ENCODE measurements at places on chromosomes 6 and 20.
A peak's percentile ranks its signal among the peaks of the same experiment; 100 is the strongest.

DNA sequence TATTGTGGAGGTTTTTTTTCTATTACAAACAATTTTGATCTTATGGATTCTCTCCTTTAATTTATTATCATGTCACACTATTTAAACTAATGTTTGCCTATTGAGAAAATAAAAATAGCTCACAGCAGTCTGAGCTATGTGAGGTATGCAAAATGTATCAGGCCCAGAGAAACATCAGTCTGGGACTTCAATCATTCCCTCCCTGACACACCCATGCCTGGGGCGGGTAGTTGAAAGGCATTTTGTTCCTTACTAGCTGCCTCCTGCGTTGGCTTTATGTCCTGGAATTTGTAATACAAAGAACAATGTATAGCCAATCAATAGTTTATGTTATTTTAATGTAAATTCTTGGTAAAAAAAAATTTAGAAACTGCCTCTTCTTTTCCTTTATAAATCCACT lies 403.3 kb downstream of the EPM2A start:
- DNase-seq: no peak

DNA sequence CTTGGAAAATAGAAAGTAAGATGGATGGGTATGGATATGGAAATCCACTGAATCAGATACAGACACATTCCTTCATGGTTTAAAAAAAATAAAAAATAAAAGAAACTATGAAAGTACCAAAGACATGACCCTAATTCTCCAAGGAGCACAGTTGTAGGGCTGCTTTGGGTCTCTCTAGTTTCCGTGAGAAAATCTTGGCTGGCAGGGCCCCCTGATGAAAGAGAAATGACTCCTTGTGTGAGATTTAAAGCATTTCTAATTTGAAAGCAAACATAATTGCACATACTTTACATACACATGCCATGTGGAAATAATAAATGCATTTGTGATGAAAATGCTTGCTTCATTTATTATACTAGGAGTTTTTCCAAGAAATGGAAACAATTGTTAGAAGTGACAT lies 593.9 kb upstream of the BTBD3 start:
- no peak for DNase-seq

GRCh38 chr6:165695722-165696515 lies 32.9 kb upstream of the PDE10A start:
- DNase-seq: no peak

GRCh38 chr6:71457929-71458328 lies 169.3 kb downstream of the OGFRL1 start:
- DNase-seq: no peak

GRCh38 chr6:52962701-52963100 lies 32.4 kb downstream of the GSTA4 start:
- no peak for DNase-seq

DNA sequence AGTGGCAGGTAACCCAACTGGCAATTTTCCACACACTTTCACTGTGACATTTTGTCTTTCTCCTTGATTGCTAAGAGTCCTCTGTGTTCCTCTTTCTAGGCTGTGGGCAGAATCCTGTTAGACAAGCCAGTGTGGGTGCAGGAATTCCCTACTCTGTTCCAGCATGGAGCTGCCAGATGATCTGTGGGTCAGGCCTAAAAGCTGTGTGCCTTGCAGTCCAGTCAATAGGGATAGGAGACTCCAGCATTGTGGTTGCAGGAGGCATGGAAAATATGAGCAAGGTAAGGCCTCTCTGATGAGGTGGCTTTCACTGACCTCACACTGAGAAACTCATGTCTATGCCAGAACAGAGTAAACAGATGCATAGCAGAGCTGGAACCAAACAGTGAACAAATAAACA lies 5.1 kb downstream of the ACAT2 start:
- no peak for DNase-seq

GRCh38 chr6:46521464-46521971 lies 30.3 kb upstream of the RCAN2 start:
- DNase-seq: no peak

GRCh38 chr6:108164815-108165706 lies 761 bp upstream of the NR2E1 start:
- DNase-seq: no peak

DNA sequence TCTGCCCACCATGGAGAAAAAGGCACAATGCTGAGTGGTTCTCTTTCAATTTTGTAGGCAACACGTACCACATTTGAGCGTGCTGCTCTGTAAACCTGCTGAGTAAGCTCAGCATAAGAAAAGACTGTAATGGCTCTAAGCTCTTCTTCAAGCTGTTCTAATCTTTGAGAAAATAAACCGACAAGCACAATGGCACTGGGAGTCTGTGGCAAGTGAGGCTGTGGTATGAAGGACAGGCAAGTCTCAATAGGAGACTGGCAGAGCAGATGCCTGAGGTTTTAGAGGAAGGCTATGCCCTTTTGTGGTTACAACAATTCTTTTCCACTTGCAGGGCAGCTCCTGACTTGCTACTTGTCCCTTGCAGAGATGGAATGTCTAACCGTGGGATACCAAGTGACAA lies 136.7 kb upstream of the EXOC2 start:
- no peak for DNase-seq

- no peak for DNase-seq
Measured at GRCh38 chr6:37483252-37483901, 16.3 kb downstream of the CCDC167 start.

DNA sequence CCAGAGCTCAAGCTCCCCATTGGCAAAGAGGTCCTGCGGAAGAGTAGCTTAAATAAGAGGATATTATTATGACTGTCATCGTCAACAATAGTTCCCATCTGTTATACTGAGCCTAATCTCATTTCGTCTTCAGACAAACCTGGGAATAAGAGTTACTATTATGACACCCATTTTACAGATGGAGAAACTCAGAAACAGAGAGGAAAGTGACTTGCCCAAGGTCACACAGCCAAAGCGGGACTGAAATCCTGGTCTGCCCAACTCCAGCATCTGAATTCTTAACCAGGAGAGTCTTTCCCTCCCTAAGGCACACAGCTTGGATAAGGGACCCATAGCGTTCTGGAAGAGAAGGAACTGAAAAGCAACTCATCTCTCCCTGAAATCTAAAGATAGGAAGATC lies 23.4 kb downstream of the PTGIS start:
- DNase-seq: no peak

DNA sequence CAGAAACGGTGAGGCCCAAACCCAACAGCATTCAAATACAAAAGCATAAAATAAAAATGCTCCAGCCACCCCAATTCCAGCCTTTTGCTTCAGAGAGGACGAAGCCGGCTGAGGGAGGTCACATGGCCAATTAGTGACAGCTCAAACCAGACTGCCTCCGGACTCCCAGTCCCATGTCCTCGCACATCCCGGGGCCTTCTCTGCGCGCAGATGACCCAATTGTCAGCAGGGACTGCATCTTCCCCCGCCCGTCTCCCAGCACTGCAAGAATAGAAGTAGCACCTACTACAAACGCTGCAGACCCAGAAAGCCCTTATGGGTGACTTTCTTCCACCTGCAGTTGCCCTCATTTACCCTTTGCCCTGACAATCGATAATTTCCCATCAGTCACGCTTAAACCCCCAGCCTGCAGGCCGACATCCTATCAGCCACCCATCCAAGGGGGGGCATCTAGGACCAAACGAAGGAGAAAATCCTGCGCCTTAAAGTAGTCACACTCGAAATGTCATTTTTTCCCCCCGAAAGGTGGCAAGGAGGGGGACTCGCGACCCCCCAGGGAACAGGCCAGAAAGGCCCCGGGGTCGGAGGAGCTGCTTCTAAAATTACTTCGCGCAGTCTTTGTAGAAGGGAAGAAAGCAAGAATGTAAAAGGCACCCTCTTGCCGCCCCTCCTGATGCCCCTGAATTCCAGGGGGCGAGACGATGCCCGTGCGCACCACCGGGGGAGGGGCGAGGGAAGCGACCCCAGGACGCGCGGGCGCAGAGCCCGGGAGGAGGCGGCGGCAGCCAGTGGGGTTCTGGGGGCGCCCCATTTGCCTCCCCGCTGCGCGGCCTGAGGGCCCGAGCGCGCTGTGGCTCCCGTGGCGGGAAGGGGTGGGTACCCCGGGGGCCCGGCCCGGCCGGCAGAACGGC lies 792 bp downstream of the SLC23A2 start:
- DNase-seq: peak; percentile 42

DNA sequence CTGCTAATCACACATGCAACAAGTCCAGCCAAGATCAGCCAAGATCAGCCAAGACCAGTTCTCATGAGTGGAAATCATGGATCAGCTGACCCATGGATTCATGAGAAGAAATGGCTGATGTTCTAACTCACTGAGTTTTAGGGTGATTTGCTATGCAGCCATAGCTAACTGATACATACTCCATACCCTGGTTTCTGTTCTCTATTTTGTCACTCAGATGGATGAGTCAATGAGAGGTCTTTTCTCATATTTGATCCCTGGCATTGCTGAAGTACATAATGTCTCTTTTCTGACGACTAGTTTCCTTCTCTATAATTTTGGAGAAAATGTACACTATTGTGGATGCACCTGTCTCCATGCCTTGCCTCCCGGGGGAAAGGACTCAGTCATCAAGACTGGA lies 118.4 kb upstream of the LY86 start:
- no peak for DNase-seq

GRCh38 chr6:81511423-81511822 lies 241.1 kb downstream of the TENT5A start:
- DNase-seq: no peak

DNA sequence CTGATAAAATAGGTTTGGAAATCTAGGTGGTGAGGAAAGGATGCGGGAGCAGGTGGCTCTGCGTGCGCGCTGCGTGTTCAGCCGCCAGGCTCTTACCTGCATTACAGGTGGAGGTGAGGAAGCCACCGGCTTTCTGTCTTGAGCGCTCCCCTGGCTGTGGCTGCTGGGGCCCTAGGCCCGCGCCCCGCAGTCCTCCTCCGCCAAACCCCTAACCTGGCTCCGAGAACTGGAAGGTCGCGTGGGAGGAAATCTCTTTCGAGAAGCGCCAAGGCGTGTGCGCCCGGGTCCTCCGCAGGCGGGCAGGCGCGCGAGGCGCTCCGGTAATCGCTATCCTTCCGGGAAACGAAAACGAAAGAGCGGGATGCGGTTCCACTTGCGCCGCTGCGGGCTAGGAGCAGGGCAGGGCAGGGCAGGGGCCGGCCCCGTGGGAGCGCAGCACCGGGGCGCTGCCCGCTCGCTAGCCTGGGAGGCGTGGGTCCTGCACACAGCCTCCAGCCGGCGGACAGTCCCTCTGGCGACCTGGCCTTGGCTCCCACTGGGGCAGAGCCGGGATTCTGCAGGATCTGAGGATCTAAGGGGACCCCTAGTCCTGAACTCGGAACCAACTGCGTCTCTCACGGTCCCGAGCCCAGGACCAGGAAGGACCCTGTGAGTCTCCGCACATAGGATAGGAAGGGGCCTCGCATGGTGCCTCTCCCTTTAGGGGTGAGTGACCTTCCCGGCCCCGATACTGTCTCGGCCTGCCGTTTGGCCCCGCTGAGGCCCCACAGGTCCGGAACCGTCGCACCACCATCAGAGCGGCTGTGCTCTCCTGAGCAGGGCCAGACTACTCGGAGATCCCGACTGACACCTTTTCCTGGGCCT lies at the start of gene ETV7:
Gene ETV7, minus strand, starts transcription at position 230 of the 864 bp plus-strand sequence. Its CDS starts 128 bp downstream, at position 102.
- peak; percentile 44 for DNase-seq

DNA sequence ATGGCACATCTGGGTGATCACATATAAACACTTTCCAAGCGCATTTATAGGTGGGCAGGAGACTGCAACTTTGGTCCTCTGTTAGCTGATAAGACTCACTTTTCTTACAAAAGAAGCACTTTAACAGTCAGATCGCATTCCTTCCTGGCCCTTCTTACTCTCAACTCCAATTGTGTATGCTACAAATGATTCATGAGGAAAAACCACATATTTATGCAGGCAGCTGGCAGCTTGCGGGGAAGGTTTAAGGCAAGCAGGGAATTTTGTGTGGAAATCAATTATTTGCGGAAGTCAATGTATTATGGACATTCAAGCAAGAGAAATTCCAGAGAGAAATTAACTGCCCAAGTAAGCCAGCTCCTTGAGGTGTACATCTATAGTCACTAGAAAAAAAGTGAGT lies 194.0 kb downstream of the PKHD1 start:
- DNase-seq: no peak

DNA sequence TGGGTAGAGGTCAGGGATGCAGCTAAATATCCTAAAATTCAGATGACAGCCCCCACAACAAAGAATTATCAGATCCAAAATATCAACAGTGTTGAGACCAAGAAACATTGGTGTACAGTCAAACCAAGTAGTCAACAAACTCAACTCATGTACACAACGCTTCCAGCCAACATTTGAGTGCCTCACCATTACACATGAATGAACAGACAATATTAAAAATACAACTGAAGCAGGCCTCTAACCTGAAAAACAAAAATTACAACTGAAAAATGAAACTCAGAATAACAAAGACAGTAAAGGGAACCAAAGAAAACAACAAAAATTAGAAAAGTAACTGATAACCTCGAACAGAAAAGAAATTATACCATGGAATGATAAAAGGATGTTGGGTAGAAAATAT lies 46.2 kb downstream of the HACE1 start:
- DNase-seq: no peak

GRCh38 chr20:62589150-62589498 lies 53.2 kb upstream of the SLCO4A1 start:
- no peak for DNase-seq

- no peak for DNase-seq
Measured at GRCh38 chr20:34324541-34324940, 21.4 kb upstream of the AHCY start.

DNA sequence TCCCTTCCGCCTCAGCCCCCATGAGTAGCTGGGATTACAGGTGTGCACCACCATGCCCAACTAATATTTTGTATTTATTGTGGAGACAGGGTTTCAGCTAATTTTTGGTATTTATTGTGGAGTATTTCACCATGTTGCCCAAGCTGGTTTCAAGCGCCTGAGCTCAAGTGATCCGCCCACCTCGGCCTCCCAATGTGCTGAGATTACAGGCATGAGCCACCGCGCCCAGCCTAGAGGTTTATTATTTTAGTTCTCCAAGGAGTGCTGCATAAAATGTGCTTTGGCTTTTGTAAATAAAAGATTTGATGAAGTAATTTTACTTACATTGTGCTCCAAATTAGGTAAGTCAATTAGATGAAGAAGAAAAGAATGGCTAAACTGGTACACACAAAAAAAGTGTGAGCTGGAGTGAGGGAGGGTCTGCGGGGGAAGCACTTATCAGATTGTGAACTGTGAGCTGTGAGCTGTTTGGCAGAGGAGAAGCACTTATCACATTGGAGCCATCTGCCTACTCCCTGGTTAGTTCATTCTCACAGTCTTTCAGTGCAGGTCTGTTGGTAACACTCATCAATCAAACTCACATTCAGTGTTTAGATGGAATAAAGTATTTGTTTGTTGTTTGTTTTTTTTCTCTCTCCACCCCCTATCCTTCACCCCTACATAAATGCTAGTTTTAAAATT lies 398.0 kb downstream of the EPHA7 start:
- no peak for DNase-seq

GRCh38 chr6:53803081-53803860 lies 8.5 kb downstream of the LRRC1 start:
- DNase-seq: no peak
